Fibroblast of skin of right biceps (primary cell): ENCODE measurements at places on chromosomes 5 and 9.

DNA sequence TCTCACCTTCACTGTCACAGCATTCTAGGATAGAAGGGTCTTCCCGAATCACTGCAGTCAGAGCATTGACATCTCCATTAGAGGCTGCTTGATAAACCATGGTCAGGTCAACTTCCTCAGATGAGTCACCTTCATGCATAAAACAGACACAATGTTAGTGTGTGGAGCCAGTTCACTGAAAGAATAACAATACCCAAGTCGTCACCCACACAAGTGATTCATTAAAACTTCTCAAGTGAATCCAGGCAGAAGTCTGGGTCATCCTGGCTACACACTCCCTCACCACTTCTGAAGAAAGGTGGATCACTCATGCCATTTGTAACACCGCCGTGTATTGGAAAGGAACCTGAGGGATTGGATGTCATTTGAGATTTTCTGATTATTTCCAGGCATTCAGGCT is 49.6 kb downstream of the ANKRD55 start:
- peak; percentile 93 for DNase-seq

- DNase-seq, result no peak
These were observed 4.9 kb upstream of the CCNG1 start for GRCh38 chr5:163432544-163432943.

GRCh38 chr9:113509463-113509862 is 45.9 kb downstream of the RGS3 start:
- DNase-seq, result peak; percentile 36

- peak; percentile 78 for DNase-seq
These were observed 1.3 kb upstream of the TRMO start for GRCh38 chr9:97923529-97924108.

- no peak for DNase-seq
These were observed 222.6 kb downstream of the SNX18 start for GRCh38 chr5:54740141-54740540.

DNA sequence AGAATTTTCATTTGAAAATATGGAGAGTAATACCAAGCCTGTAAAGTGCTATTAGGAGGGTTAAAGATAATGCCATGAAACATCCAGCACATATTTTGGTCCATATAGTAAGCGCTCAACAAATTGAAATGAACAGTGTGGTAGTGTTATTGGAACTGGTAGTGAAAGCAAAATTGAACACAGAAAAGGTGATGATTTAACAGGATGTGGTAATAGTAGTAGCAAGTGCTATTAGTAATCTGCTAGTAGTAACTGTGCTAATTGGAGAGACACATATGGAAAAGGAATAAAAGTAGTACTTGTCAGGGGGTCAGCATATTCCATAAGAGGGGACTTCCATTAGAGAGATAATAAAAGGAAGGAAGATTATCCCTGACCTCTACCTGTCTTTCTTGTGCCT is 187.3 kb downstream of the HTR1A start:
- no peak for DNase-seq

DNA sequence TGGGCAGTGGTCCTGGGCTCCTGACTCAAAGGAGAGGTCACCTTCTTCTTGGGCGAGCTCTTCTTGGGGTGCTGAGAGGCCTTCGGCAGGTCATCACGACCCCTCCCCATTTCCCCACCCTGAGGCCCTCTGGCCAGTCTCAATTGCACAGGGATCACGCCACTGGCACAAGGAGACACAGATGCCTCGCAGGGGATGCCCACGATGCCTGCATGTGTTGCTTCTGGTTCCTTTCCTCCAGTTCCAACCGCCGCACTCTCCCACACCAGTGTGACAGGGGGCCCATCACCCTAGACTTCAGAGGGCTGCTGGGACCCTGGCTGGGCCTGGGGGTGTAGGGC is 1.3 kb downstream of the CEL start:
- DNase-seq, result no peak

DNA sequence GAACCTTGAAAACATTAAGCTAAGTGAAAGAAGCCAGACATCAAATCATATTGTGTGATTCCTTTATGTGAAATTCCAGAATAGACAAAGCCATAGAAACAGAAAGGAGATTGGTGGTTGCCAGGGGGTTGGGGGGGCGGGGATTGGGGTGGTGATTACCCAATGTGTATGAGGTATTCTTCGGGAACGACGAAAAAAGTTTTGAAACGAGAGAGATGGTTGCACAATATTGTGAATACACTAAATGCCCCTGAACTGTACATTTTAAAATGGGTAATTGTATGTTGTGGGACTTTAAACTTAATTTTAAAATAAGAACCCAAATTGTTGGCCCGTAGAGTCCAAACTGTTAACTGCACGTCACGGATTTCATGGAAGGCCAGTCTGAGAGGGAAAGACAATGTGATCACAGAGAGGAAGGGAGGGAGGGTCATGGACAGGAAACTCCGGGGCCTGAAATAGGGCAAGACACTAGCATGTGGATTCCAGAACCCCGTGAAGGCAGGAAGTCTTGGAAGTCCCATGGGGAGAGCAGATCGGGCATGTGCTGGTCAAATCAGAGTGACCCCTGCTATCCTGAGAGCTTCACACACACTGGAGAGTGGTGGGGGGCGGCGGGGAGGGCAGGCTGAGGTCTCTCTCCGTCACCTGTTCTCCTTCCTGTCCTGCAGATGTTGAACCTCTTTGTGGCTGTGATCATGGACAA is 218.4 kb downstream of the CACNA1B start:
- DNase-seq, result no peak

DNA sequence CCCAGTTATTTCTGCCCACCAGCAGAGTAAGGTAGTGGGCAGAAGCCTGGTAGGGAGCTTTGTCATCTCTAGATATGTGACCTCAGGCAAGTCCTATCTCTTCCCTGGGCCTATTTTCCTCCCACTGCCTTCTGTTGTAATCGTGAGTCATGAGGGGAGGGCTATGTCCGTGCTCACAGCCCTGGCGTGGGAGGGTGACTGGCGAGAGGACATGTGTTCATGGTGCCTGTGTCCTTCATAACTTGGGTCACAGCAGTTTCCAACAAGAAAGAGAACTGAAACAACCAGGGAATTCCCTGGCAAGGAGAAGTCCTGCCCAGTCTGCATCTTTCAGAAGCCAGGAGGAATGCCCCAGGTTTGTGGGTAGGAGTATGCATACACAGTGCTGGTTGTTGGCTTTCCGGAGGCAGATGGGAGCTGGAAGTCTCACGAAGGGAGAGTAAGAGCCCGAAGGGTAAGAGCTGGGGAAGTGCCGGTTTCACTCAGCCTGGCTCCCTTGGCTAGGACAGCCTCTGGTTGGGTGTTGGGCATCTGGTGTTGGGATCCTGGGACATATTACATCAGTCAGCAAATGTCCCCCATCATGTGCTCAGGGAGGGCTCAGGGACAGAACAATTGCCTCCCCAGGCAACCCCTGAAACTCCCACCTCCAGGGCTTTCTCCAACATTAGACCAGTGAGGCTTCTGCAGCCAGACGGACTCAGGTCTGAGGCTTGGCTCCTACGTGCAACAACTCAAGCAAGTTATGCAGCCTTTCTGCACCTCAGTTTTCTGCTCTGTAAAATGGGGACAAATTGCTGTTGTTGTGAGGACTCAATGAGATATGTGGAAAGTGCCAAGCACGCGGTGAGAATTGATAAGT is 4.3 kb upstream of the TIFAB start:
- peak; percentile 69 for DNase-seq

DNA sequence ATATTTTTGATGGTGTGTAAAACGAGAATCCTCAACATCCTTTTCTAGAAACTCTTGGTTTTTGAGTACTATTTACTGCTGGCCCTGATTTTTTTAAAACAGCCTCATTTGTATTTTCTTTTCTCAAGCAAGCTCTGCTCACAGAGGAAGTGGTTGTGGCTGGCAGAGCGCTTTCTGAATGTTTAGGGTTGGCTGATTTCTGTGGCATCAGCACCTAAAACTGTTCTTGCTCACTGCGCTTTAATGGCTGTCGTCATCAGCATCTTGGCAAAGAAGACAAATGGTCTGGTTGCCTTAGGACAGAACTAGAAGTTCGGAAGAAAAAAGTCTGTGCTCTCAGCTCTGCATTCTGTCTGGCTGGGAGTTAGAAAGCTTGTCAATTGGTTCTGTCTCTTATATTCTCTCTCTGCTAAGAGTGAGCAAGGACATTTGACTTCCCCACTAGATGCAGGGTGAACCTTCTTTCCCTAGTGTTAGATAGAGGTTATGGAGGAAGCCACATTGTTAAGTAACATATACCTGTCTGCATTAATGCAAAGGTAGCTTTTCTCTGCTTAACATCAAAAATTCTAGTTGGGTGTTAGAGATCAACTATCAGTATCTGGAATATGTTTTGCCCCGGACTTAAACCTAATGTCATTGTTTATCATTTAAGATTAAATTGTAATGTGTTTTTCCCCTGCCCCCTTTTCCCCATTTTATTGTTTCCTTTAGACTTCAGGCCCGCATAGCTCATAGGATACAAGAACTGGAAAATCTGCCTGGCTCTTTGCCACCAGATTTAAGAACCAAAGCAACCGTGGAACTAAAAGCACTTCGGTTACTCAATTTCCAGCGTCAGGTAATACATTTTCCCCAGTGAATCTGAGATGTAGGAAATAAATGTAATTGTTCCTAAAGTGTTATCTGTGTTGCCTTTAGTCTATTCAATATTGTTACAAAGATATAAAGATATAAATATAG is 39.0 kb downstream of the SMARCA2 start:
- DNase-seq, result peak; percentile 63
